Neural progenitor cell (in vitro differentiated cells): ENCODE measurements at places on chromosomes 11 and 22.

DNA sequence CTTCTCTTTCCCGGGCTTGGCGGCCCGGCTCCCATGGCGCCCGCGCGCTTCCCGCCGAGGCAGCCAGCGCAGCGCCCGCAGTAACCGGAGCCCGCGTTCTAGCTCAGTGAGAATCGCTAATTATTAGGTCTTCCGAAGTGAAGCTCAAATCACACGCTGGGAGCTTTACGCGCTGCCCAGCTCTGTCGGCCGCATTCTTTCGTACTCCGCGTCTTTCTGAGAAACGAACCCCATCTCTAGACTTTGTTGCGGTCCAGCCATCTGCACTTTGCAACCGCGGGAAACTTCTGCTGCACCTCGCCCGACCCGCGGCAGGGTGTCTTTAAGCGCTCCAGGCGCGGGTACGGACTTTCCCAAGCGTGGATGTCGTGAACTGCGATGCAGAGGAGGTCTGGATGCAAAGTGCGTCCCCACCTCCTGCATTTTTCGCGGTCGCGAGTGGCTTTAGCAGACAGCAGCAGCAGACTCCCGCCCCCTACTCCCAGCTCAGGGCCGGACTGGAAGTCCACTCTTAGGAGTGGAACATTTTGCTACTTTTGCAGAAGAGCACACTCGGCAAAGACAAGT is 6.0 kb upstream of the PAX6 start:
- peak; percentile 86 for DNase-seq

- no peak for DNase-seq
These were observed 366.8 kb downstream of the LARGE1 start for GRCh38 chr22:33553493-33553892.

DNA sequence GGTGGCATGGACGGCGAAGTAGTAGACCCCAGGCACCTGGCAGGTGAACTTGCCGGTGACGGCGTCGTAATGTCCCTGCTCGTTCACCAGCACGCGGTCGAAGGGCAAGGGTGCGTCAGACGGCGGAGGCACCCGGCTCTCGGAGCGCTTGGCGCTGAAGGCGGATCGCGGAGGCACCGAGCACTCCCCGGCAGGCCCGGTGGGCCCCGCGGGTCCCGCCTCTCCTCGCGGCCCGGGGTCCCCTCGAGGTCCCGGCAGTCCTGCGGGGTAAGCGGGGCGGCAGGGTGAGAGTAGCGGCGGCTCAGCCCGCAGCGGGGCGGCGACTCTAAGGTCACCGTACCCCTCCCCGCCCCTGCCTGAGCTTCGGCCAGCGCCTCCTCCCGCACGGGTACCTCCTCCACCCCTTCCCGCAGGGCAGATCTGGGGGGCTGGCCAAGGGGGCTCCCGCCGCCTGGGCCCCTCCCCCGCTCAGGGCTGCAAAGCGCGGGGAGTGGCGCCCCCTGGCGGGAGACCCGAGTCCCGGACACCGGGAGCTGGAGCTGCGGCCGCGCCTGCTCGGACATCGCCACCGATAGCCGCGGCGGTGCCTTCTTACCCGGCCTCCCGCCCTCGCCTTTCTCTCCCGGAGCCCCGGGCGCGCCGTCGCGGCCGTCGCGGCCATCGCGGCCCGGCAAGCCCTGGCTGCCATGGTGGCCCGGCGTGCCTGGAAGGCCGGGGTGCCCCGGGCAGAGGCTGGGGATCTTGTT is 921 bp downstream of the C1QTNF5 start:
- DNase-seq, result peak; percentile 94

DNA sequence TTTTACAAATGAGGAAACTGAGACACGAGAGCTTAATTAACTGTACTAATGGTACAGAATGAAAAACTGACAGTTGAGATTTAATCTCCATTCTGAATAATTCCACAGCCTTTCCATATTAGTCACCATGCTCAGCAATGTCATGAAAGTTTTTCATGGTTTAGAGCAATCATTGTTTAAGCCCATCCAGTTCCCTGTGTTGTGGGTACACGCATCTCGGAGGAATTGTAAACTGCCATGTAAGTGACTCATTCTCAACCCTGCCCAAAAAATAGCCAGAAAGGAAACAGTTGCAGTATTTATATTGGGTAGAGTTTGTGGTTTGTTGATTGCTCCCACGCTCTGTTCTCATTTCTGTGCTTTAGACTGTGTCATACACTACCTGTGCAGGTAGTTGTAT is 1790.8 kb downstream of the LRRC4C start:
- no peak for DNase-seq

DNA sequence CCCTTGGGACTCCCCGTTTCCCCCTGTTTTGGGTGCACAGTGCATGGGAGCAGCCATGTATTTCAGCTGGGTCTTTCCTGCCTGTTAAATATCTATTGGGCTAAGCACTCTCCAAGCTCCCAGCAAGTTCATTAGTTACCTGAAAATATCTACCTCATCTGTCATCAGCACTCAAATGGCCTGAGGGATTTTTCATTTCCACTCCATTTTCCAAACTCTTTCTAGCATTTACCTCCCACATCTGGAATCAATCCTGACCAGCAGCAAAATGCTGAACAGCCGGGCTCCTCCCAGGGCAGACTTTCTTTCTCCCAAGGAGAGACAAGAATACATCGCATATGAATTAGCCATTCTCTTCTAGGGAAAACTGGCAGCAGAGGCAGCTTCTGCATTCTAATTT is 273.5 kb upstream of the MPPED2 start:
- no peak for DNase-seq

GRCh38 chr11:57476757-57477506 is 16.6 kb downstream of the RTN4RL2 start:
- peak; percentile 59 for DNase-seq

DNA sequence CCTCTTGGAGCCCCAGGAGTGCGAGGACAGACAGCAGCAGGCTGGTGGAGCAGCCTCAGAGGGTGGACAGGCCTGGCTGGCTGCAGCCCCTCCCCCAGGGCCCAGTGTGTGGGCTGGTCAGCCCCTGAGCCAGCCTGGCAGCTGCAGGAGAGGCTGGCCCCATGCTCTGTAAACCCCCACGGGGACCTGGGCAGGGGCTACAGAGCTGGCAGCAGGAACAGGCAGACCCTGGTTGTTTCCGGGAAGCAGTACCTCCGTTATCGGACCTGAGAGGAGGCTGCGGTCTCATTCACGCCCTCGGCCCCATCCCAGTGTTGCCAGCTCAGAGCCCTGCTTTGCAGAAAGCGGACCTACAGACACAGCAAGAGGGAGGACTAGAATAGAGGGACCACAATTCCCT is 38.5 kb upstream of the COMT start:
- DNase-seq, result peak; percentile 73

GRCh38 chr11:37450613-37451012 is 852.6 kb upstream of the RAG2 start:
- no peak for DNase-seq

DNA sequence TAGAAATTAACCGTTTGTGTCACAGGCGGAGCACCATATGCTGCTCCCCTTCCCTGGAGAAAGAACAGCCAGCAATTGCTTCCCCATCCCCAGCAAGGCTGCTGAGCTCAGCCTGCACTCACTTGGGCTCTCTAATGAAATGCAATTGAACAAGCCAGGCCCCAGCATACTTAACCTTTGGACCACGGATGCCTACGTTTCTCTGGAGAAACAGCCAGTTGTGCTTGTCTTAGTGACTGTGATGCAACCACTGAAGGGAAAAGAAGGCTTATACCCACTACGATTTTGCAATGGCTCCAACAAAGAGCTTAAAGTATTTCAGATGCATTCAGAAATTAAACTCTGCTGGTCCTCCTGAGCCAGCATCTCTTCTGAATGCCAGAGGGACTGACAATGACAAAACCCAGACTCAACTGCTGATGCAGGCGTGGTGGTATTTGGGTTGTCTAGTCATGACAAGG is 51.3 kb upstream of the SESN3 start:
- peak; percentile 44 for DNase-seq

GRCh38 chr11:46665356-46665755 is 35.1 kb downstream of the ARHGAP1 start:
- no peak for DNase-seq

DNA sequence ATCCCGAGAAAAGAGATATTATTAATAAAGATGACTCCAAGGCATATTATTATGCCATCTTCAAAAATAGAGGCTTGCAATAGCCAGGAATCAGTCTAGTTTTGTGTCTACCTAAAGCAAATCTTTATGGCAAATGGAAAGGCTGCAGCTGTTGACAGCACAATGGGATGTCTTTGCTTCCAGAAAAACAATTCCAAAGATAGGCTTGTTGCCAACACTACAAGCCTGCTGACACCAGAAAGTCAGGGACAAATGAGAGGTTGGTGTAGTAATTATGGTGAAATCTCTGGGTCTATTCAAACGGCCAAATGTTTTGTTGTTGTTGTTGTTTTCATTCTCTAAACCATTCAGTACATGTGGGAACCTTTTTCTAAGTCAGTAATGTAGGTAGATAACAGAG is 101.8 kb downstream of the LUZP2 start:
- peak; percentile 21 for DNase-seq

DNA sequence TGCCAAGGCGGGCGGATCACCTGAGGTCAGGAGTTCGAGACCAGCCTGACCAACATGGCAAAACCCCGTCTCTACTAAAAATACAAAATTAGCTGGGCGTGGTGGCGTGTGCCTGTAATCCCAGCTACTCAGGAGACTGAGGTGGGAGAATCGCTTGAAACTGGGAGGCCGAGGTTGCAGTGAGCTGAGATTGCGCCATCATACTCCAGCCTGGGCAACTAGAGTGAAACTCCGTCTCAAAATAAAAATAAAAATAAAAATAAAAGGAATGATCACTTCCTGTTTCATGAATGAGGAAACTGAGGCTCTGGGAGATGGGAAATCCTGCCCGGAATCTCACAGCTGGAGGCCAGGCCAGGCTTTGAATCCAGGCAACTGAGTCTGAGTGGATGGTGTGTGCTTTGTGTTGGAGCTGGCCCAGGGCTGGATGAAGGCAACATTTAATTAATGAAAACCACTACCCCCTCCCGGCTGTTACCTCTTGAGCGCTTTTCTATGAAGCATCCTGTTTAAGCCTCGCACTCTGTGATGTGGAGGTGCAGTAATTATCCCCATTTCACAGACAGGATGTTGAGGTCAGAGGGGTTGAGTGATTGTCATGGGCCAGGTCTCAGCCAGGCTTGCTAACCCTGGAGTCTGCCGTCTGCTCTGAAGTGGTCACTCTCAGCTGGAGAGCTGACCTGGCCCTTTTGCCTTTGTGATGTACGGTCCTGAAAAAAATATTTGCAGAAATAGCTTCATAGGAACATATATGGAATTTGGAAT is 27.8 kb downstream of the LRP5 start:
- no peak for DNase-seq

- no peak for DNase-seq
These were observed 63.6 kb downstream of the MAPK1 start for GRCh38 chr22:21803811-21804249.

DNA sequence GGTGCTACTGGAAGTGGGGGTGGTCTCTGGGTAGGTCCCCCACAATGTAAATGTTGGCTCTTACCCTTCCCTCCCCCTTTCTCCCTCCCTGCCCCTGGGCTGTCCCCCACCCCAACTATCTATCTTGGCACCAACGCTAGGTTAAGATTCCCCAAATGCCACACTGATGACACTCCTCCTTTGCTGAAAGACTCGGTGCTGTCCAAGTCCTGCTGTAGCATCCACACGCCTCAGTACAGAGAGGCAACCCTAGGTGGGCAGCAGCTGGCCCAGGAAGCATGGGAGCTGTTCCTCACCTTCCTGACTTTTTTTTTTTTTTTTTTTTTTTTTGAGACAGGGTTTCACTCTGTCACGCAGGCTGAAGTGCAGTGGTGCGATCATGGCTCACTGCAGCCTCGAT is 3.4 kb upstream of the KCTD17 start:
- no peak for DNase-seq

DNA sequence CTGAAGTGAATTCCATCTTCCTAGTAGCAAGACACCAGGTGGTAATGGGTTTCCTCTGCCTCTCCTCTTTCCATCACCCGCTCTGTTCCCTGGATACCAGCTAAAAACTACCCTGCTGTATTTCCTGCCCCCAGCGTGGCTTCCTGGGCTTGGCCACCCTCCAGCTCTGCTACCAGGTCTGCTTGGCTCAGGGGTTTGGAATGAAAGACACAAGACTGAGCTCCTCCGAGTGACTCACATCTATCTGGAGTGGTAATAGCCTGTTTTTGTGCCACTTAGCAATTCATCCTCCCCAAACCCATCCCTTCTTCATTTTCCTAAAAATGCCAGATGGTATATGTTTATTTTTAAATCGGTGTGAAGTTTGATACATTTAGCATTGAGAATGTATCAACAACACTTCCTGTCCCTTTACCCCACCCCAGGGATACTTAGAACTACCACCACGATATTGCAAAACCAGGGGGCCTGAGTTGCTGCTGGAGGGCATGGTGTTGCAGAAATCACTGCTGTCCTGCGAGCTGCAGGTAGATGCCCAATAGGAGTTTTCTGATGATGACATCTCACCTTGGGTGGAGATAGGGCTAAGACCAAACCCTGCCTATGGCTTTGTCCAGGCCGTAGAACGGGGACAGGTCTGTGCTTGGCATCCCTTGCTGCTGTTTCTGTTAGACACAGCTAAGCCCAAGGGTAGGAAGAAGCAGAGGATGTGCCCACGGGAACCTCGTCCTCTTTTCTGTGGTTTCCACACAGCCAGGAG is 7.5 kb upstream of the MICAL3 start:
- DNase-seq, result no peak

- no peak for DNase-seq
These were observed 15.2 kb upstream of the NUP160 start for GRCh38 chr11:47863189-47863897.

DNA sequence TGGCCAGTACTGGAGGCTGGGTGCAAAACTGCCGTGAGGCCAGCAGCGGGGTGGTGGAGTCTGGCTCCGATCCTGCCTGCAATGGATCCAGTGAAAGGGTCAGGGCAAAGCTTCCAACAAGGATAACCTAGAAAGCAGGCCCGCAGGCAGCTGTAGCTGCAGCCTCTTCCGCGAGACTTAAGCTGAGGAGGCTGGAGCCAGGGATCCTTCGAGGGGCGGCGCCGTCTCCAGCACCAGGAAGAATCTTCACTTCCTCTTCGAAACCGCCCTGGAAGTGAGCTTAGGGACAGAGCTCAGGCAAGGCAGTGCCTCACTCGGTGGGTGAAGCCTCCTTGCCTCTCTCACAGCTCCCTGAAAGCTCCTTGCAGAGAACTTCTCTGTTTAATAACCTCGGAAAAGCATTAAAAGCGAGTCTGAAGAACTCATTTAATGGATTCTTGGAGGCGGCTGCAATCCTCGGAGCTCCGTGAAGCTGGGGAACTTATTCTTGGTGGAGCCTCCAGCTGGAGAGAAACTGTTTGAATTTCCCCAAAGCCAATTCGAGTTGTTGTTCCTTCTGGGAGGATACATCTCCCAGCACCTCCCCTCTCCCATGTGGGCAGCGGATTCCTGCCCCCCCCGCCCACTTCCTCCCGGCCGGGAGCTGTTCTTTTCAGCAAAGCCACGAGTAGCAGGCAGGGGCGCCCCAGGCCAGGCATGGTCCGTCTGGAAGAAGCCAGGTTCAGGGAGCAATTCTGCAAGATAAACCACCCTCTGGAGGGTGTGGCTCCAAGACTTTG is 169.9 kb downstream of the CTTN start:
- peak; percentile 71 for DNase-seq

DNA sequence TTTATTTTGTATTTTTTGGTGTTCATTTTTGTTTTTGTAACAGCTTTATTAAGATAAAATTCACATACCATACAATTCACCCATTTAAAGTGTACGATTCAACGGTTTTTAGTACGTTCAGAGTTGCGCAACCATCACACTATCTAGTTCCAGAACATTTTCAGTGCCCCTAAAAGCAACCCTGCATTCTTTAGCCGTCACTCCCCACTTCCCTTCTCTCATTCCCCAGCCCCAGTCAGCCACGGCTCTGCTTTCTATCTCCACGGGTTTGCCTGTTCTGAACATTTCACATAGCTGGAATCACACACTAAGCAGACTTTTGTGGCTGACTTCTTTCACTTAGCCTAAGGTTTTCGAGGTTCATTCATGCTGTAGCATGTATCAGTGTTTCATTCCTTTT is 9.6 kb upstream of the KCNQ1OT1 start:
- DNase-seq, result no peak
